ENCODE measurements at places on chromosomes 2 and 18.

DNA sequence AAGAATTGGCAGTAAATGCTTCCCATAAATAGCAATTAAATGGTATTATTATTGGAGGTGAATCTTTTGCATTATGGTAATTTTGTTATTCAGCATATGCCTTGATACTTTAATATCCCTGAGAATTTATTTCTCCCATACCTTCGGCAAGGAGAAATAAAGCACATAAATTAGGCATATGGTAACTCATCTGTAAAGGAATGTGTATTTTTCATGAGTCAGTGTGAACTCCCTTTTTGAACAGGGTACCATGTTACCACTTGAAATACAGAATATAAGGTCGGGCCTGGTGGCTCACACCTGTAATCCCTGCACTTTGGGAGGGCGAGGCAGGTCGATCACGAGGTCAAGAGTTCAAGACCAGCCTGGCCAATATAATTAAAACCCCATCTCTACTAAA is 18.4 kb downstream of the METTL21A start:
- no peak for DNase-seq

DNA sequence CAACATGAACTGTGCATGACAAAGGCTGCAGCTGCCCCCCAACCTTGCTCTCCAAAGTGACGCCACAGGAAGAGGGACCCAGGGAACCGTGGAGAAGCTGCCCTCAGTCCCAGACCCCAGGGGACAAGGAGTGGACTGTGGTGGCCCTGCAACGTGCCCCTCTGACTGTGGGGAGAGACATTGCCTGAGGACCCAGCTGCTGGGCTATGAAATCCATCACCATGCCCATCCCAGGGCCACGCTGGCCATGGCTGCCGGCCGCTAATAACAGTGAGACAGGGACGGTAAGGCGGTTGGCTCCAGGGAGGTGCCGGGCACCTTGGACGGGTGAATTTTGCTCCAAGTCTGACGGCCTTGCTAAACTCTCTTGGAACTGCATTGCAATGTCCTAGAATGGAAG is 211.3 kb upstream of the HDAC4 start:
- DNase-seq: no peak

DNA sequence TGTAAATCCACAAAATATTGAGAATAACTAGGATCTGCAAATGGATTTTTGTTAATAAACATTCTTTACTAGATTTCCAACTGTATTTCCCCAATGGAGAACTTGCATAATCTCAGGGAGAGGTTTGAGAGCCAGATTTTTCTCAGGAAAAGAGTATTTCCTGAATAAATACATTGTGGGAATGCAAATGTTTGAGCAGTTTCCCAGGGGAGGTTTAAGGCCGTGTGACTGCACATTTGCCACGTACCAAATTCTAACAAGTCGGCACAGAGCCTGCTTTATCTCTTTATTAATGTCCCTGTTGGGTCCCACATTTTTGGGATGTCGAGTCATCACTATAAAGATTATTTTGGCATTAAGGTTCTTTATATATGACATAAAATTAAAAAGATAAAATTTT is 27.0 kb downstream of the TFPI start:
- no peak for DNase-seq

DNA sequence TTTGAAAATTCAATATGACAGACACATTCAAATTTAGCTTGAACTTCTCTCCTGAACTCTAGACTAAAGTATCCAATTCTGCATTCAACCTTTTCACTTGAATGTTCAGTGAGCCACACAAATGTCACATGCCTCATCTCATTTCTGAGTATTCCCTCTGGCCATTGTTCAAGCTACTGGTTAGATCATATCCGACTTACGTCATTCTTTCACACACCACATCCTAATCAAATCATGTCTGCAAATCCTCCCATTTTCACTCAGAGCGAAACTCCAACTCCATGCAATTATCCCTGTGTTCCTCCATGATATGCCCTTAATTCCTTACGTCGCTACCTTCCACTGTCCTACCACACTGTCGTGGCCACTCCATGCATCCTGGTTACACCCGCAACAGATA is 425.1 kb downstream of the CBLN2 start:
- no peak for DNase-seq

- no peak for DNase-seq
Measured at GRCh38 chr2:207375207-207375875, 154.4 kb upstream of the CREB1 start.

GRCh38 chr2:56537756-56538155 is 354.0 kb downstream of the CCDC85A start:
- DNase-seq: no peak

GRCh38 chr18:49650426-49650891 is 88.6 kb downstream of the LIPG start:
- no peak for DNase-seq

DNA sequence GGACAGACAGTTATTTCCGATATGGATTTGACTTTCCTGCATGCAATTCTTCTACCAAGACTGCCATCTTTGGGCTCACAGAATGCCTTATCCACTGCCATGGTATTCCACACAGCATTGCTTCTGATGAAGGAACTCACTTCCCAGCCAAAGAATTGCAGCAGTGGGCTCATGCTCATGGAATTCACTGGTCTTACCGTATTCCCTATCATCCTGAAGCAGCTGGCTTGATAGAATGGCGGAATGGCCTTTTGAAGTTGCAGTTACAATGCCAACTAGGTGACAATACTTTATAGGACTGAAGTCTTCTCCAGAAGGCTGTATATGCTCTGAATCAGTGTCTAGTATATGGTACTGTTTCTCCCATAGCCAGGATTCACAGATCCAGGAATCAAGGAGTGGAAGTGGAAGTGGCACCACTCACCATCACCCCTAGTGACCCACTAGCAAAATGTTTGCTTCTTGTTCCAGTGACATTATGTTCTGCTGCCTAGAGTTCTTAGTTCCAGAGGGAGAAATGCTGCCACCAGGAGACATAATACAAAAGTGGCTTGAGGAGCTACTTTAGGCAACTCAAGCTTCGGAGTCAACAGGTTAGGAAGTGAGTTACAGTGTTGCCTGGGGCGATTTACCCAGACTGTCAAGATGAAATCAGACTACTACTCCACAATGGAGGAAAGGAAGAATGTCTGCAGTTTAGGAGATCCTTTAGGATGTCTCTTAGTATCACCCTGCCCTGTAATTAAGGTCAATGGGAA is 23.8 kb upstream of the SMAD4 start:
- no peak for DNase-seq

DNA sequence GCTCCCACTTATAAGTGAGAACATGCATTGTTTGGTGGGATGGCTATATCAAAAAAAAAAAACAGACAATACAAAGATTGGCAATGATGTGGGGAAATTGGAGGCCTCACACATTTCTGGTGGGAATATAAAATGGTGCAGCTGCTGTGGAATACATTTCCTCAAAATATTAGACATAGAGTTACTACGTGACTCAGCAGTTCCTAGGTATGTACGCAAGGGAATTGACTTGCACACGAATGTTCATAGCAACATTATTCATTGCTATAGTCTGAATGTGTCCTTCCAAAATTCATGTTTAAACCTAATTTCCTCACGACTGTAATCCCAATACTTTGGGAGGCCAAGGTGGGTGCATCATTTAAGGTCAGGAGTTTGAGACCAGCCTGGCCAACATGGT is 2.3 kb upstream of the ARHGEF33 start:
- no peak for DNase-seq

DNA sequence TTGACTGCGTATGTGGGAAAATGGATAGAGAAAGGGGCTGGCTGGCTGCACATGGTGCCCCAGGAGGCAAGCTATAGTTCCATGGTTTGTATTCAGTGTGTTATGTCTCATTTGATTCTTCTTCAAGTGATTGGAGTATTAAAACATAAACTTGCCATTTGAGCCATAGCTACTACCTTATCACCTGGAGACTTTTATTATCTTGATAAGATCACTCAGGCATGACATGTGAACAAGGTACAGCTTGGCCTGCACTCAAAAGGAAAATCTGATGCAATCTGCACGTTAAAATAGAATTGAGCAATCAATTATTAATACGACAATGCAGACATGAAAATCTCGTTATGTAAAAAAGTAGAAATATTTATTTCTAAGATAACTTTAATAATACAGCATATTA is 116.9 kb downstream of the RND3 start:
- no peak for DNase-seq

GRCh38 chr18:62328586-62329525 is 3.7 kb downstream of the TNFRSF11A start:
- no peak for DNase-seq

DNA sequence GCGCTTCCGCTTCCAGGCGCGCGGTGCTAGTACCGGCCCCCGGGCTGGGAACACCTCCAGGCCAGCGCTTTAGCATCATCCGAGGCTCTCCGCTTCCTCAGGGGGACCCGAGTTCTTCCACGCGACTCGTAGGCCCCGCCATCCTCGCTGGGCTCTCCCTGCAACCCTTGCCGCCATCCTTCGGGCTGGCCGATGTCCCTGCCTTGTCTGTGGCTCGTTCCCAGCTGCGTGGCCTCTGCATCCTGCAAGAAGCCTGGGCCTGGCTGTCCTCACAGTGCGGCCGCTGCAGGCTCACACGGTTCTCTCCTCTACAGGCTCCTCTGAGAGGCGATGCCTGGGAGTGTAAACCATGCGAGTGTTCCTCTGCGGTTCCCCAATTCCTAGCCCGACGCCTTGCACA is 98.6 kb upstream of the PXDN start:
- DNase-seq: no peak

DNA sequence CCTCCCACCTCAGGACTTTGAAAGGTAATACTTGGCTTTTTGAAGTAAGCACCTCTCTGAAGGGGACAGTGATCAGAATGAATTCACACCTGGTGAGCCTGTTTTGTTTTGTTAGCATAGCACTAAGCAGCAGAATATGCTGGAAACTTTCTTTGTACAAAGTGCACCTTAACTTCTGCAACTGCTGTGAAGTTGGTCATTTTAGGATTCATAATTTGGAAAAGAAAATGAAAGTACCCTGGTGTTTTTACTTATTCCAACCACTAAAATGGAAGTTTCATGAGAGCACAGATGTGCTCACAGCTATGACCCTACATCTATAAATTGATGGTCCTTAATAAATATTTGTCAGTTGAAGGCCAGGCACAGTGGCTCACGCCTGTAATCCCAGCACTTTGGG is 257.8 kb upstream of the STON1 start:
- DNase-seq: no peak

- no peak for DNase-seq
Measured at GRCh38 chr2:159829376-159829775, 31.4 kb upstream of the CD302 start.

DNA sequence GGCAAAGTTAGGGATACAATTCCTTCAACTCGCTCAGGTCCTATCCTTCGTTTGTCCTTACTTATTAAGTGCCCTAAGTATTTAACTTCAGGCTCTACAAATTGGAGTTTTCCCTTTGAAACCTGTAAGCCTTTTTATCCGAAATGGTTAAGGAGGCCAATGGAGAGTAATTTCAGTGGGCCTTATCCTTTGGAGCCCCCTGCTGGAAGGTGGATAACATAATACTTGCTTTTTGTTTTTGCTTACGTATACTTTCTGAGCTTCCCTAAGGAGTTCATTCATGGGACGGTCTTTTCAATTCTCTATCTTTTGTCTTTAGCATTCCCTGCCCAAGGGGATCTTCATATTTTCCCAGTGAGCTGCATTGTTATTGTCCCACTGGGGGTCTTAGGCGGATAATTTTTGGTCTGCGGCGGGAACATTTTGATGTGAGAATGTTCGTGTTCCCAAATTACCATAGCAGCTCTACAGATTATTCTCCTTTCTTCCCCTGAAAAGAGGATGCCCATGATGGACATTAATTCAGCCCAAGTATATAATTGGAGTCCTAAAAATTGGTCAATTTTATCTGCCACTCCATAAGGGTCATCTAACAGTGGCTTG is 34.4 kb upstream of the TRAPPC8 start:
- no peak for DNase-seq

- no peak for DNase-seq
Measured at GRCh38 chr2:101517758-101518271, 42.9 kb upstream of the RFX8 start.

DNA sequence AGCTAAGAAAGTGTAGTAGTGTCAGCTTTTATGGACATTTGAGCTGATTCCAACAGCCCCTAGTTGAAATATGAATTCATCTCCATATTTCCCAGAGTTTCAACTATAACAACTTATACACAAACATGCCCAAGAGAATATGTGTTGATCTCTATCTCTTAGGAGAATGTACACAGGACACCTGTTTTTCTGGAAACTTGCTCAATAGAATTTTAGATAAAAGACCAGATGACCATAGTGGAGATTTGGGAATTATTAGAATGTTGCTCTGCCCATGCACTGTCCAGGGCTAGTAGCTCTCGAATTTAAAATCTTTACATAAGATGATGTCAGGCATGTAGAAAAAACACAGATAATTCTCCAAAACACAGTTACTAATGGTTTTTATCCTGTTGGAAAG is 162.3 kb upstream of the VRK2 start:
- no peak for DNase-seq

- no peak for DNase-seq
Measured at GRCh38 chr2:174971868-174972781, 33.1 kb downstream of the CHN1 start.

DNA sequence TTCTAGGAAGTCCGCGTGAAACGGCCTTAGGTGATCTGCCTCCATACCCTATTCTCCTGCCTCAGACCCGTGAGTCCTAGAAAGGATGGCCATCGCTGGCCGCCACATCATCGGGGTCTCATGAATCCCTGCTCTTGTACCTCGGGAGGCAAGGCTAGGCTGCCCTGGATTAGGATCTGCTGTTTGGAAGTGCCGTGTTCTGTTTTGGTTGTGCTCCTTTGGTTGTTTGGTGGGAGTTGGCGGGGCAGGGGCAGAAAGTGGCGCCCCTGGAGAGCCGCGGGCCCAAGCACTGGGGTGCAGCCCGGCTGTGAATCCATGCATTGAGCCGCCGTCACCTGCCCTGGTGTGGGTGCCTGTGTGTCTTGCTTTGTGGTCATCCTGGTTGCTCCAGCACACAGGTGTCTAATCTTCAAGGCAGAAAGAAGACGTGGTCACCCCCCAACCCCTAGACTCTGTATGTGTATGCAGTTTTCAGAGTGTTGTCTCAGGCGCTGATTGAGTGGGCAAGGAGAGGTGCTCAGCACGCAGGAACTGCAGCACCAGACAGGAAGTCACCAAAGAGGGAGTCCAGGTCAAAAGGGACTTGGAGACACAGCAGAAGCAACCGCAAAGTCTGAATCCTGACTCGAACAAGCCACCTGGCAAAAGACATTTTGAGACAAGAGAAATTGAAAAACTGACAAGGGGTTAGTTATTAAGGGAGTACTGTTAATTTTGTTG is 80.0 kb upstream of the LDLRAD4 start:
- DNase-seq: no peak

All from stimulated activated CD8-positive, alpha-beta memory T cell treated with anti-CD3 and anti-CD28 coated beads, Interleukin-4, amount 100 ng/mL, for 1 hour (primary cell).